Activated T-helper 17 cell treated with anti-CD3 and anti-CD28 coated beads, Interleukin-2, amount 50 U/mL, for 72 hours (primary cell): ENCODE measurements at places on chromosomes 4 and X. TPM values are rescaled to one million over a fixed set of nuclear protein-coding genes. Genes with fewer than 3 reads are reported as not detected.

The DRD5 gene
- total RNA-seq = not detected

The CFAP47 gene
- total RNA-seq = not detected

The TMPRSS11E gene
- total RNA-seq = not detected

The GLRA3 gene
- total RNA-seq = not detected

The FAAH2 gene
- 13.2 TPM for total RNA-seq

The AKAP4 gene
- total RNA-seq = not detected

The RAB9B gene
- total RNA-seq = 0.86 TPM

The FATE1 gene
- total RNA-seq = not detected

The CASK gene
- total RNA-seq = 95.6 TPM

The CCKAR gene
- total RNA-seq = not detected

The MAPK10 gene
- total RNA-seq = 0.87 TPM

The MAGEA6 gene
- total RNA-seq = not detected

The KDR gene
- total RNA-seq = not detected

The NAT8L gene
- not detected for total RNA-seq

The PPP1R3F gene
- 6.6 TPM for total RNA-seq

The H2BW2 gene
- total RNA-seq = not detected

The MAGEE1 gene
- 3.7 TPM for total RNA-seq

The VEGFD gene
- total RNA-seq = not detected

The TMEM31 gene
- not detected for total RNA-seq

The HS6ST2 gene
- total RNA-seq = 0.08 TPM

The MAGEA2 gene
- total RNA-seq = not detected

The NLGN4X gene
- total RNA-seq = not detected

The MSMO1 gene
- 71.4 TPM for total RNA-seq

The RASGEF1B gene
- total RNA-seq = 0.61 TPM

The GSX2 gene
- not detected for total RNA-seq

The TMEM131L gene
- 30.9 TPM for total RNA-seq

The HSFX1 gene
- total RNA-seq = 0.50 TPM

The ZNF518B gene
- total RNA-seq = 16.8 TPM

The GPC3 gene
- total RNA-seq = not detected

The GABRG1 gene
- not detected for total RNA-seq

The DMRTC1 gene
- 0.37 TPM for total RNA-seq

The POU4F2 gene
- total RNA-seq = not detected

The MAGEC1 gene
- total RNA-seq = not detected

The SPRY1 gene
- 9.8 TPM for total RNA-seq
